LNCaP clone FGC (cell line): ENCODE measurements at places on chromosomes 5 and 9.

DNA sequence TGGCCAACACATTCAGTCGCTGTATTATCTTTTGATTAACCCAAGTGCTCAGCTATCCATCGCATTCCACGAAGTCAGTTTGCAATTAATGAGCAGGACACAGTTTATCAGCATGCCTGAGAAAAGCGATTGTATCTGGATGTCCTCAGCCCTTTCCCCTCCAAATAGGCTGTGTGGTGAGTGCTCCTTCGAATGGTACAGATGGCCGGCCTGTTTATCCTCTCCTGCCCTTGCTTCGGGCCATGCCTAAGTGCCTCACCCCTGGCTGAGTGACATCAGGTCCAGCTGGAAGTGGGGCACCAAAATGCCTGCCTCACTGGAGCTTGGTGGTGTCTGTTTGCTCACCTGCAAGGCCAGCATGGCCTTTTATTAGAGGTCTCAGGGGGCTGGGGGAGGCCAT, 317.3 kb downstream of the GADD45G start:
- no peak for DNase-seq

GRCh38 chr9:95422650-95423049, 94.1 kb downstream of the PTCH1 start:
- DNase-seq, result no peak

DNA sequence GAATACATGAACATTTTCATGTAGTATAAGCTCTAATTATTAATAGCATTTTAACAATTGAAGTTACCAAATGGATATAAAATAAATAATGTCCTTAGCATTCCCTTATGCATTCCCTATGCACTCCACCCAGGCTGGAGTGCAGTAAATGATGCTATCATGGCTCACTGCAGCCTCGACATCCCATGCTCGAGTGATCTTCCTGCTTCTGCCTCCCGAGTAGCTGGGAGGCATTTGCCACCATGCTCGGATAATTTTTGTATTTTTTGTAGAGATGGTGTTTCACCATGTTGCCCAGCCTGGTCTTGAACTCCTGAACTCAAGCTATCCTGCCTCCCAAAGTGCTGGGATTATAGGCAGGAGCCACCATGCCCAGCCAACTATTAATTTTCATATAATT, 184.0 kb downstream of the PBX3 start:
- no peak for DNase-seq

- peak; percentile 67 for DNase-seq
These were observed 28.0 kb upstream of the SIL1 start for GRCh38 chr5:139226131-139226530.

DNA sequence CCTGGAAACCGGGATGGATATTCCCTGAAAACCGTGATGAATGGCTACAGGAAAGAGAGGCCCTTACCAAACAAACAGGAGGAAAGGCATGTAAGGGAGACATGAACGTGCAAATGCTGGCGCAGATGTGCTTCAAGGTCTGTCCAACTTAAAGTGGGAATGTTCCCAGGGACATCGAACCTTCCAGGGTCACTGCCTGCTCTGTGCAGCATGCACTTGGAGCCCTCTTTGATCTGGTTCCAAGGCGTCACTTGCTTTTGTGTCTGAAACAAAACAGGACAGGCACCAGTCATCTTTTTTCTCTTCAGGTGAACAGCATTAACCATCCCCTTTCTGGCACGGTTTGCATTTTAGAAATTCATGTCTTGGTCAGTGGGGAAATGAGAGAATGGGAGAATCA, 479.4 kb downstream of the RASEF start:
- DNase-seq, result no peak

GRCh38 chr5:2030131-2030530, 147.4 kb upstream of the IRX4 start:
- DNase-seq, result peak; percentile 4

DNA sequence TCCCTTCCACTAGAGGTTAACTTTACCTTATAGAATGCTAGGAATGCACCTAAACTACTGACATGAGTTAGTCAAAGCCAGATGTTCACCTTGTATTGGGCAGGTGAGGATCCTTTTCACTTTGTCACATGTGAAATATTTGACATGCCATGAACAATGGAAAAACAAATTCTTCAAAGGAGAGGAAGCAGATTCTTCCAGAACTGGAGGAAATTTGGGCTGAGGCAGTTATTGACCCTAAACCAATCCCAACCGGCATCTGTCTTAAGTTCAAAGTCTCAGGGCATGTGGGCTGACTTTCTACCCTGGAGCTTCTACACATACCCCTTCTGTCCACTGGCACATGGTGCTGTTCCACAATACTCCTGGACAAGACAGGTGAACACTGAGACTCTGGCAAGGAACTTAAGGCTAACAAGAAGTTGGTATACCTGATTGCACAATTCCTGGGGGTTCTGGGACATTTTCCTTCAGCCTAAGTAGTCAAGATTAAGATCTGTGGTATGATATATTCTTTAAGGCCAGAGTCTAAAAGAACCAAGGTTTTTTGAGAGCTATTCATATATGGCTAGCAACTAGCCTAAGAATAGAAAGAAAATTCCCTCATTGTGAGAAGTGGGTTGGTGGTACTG, 2.6 kb downstream of the VLDLR start:
- DNase-seq, result no peak

DNA sequence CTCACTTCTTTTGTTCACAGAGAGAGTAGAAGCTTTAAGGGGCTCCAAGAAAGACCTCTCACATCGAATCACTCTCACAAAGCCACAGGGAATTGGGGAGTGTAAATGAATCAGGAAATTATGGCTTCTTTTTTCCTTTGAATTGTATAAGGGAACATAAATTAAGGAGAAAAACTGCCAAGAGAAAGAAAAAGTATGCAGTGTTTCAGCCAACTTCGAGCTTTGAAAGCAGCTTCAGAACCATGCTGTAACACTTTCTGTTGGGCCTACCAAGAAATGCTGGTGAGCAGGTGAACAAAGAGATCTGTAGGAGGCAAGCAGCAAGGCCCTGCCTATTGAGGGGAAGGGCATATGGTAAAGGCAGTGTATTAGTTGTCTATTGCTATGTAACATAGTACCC, 33.4 kb upstream of the CTNNA1 start:
- DNase-seq, result no peak

DNA sequence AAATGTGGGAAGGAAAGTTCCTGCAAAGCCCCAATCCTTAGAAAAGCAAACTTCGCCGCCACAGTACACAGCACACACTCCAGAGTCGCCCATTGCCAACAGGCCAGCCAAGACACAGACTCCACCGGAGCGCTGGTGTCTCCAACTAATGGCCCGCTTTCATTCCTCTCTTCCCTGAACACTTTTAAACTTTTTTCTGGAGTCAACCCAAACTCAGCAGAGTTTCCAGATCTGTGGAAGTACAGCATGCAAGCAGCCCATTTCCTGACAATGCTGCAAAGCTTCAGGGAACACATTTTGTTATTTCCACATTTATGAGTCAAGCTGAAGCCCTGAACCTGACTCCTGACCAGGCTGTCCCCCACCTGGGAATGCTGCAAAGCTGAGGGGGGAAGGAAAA, 351.9 kb downstream of the NFIB start:
- no peak for DNase-seq

DNA sequence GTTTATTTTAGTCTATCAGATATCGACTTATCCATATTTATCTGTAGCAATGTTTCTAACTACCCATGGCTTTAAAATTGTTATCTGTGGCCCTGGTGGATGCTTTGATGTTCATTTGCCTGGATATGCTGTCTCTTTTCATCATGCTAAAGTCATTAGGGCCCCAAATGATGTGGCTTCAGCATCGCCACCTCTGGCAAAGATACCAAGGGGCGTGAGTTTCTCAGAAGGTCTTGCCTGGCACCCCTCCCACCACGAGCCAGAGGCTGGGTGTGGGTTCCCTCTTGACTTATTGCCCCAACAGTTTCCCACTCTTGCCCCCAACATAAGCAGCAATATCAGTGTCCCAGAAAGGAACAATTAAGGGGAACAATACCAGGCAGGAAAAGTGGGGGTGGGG, 5.4 kb downstream of the ROPN1L start:
- DNase-seq, result no peak

- no peak for DNase-seq
These were observed 71.8 kb downstream of the C9orf50 start for GRCh38 chr9:129549139-129549538.
